ENCODE measurements at places on chromosomes 1 and 21. TPM values are rescaled to one million over a fixed set of nuclear protein-coding genes. Genes with fewer than 3 reads are reported as not detected.

- no peak for DNase-seq
- H3K27ac ChIP-seq: peak overlapping the region; percentile 33
- H3K4me3 ChIP-seq: peak overlapping the region; percentile 65
- no peaks in the 10 kb centered on the region for H3K27me3 ChIP-seq
- peaks cover 28% of the 10 kb centered on the region for H3K4me1 ChIP-seq
- no peaks in the 10 kb centered on the region for H3K36me3 ChIP-seq
These were observed 45.0 kb upstream of the DNAJC6 start for GRCh38 chr1:65264197-65264929.

DNA sequence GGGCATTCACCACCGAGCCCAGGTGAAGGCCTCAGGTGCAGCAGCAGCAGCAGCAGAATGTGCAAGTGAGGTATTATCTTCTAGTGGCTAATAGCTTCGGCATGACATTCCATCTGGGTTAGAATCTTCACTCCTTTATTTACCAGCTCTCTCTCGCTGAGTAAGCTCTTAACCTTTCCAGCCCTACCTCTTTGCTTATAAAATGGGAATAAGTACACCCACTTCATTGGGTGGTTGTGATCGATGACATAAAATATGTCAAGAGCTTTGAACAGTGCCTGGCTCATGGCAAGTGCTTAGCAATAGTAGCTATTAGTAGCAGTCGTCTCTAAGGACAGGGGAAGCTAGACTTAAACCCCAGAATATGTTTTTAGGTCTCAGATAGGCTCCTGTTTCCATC is 149.5 kb downstream of the NOS1AP start:
- H3K27me3 ChIP-seq: no peaks in the 10 kb centered on the region
- H3K36me3 ChIP-seq: no peaks in the 10 kb centered on the region
- DNase-seq: no peak
- no peak overlapping the region for H3K27ac ChIP-seq

DNA sequence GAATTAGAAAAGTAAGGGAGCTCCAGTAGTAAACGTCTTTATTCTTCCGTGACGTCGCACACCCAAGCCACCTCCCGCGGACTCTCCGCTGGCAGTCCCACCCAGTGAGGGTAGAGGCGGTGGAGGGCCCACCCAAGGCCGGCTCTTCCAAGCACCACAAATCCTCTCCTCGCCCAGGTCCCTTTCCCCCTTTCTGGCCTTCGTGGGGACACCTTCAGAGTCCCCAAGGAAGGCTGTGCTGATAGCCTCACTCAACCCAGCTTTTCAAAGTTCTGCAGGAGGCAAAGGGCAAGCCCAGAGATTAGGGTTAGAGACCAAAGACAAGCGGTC is 349 bp upstream of the GPN2 start:
- H3K4me3 ChIP-seq: peak overlapping the region; percentile 86
- H3K36me3 ChIP-seq: peaks cover 27% of the 10 kb centered on the region
- H3K27me3 ChIP-seq: no peaks in the 10 kb centered on the region
- peaks cover 24% of the 10 kb centered on the region for H3K4me1 ChIP-seq
- peak overlapping the region; percentile 97 for H3K27ac ChIP-seq
- DNase-seq: no peak

DNA sequence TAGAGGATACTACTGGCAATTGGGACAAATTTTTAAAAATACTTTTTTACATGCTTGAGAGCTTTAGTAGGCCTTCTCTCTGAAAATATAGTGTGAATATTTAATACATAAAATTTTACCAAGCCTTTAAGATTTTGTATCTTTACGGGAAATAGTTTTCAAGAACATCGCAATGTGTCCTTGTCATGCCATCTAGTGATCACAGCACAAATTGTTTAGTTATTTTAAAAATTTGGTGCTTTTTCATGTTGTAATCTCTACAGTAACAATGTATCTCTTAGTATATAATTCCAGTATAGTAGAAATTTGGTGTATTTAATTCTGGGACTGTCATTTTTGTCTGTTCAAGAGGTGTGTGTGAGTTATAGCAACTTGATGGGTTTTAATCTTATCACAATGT is 6.7 kb downstream of the CDC7 start:
- no peak overlapping the region for H3K27ac ChIP-seq
- DNase-seq: no peak
- H3K4me3 ChIP-seq: no peak overlapping the region
- H3K36me3 ChIP-seq: peaks cover 3% of the 10 kb centered on the region
- H3K4me1 ChIP-seq: peaks cover 9% of the 10 kb centered on the region

DNA sequence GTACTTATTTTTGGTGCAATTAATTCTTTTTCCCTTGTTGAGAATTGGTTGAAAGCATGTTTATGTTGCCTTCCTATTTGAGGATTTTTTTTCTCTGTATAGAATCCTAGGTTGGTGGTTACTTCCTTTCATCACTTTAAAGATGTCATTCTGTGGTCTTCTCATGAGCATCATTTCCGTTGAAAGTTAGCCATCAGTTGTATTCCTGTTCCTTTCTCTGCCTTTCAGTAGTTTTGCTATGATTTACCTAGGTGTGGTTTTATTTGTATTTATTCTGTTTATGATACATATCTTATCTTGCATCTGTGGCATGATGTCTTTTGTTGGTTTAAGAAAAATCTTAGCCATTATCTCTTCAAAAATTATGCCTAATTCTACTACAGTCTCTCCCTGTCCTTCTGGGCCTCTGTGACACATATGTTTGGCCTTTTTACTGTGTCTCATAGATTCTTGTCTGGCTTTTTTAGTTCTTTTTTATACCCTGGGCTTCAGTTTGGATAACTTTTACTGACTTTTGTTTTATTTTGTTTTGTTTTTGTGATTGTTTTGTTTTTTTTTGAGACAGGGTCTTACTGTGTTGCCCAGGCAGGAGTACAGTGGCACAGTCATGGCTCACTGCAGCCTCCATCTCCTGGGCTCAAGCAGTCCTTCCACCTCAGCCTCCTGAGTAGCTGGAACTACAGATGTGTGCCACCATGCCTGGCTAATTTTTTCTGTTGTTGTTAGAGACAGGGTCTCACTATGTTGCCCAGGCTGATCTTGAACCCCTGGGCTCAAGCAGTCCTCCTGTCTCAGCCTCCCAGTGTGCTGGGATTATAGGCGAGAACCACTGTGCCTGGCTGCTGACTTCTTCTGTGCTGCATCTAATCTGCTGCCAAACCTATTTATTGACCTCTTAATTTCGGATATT is 24.1 kb downstream of the PTGFRN start:
- H3K27me3 ChIP-seq: no peaks in the 10 kb centered on the region
- H3K4me3 ChIP-seq: no peak overlapping the region
- H3K36me3 ChIP-seq: peaks cover 10% of the 10 kb centered on the region
- peaks cover 1% of the 10 kb centered on the region for H3K4me1 ChIP-seq

GRCh38 chr1:157132616-157133167 is 5.5 kb downstream of the ETV3 start:
- H3K27ac ChIP-seq: peak overlapping the region; percentile 91
- peaks cover 68% of the 10 kb centered on the region for H3K4me1 ChIP-seq
- no peak for DNase-seq
- H3K4me3 ChIP-seq: no peak overlapping the region
- peaks cover 20% of the 10 kb centered on the region for H3K36me3 ChIP-seq
- H3K27me3 ChIP-seq: no peaks in the 10 kb centered on the region

GRCh38 chr21:30206551-30207251 is 9.2 kb downstream of the CLDN8 start:
- H3K4me3 ChIP-seq: no peak overlapping the region
- H3K4me1 ChIP-seq: peaks cover 3% of the 10 kb centered on the region
- H3K36me3 ChIP-seq: no peaks in the 10 kb centered on the region
- H3K27ac ChIP-seq: no peak overlapping the region

GRCh38 chr21:42684109-42684916 is 30.9 kb downstream of the PDE9A start:
- DNase-seq: no peak
- no peak overlapping the region for H3K4me3 ChIP-seq
- H3K27ac ChIP-seq: no peak overlapping the region
- H3K36me3 ChIP-seq: peaks cover 17% of the 10 kb centered on the region
- H3K4me1 ChIP-seq: peaks cover 13% of the 10 kb centered on the region

GRCh38 chr1:211334986-211335385 is 8.4 kb downstream of the TRAF5 start:
- H3K27ac ChIP-seq: no peak overlapping the region
- DNase-seq: no peak
- no peaks in the 10 kb centered on the region for H3K27me3 ChIP-seq
- H3K36me3 ChIP-seq: no peaks in the 10 kb centered on the region
- no peak overlapping the region for H3K4me3 ChIP-seq
- H3K4me1 ChIP-seq: peaks cover 28% of the 10 kb centered on the region

DNA sequence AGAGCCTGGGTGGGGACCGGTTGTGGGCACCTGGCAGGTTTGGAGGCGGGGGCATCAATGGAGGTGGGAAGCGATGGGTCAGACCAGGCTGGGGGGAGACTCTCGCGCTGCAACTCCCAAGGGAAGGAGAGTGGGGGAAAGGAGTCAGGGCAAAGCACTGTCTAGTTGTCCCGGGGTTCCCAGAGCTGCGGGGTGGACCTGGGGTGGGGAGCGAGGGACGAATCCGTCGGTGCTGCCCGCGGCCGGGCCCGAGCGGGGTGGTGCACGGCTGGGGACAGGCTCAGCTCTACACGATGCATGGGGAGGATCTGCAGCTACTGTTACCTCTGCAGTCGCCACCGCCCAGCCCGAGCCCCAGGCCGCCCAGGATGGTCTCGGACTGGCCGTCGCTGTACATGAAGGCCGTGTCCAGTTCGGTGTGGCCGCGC is 427 bp downstream of the AKR7A2 start:
- peaks cover 20% of the 10 kb centered on the region for H3K4me1 ChIP-seq
- H3K4me3 ChIP-seq: peak overlapping the region; percentile 81
- peak overlapping the region; percentile 76 for H3K27ac ChIP-seq
- no peaks in the 10 kb centered on the region for H3K27me3 ChIP-seq
- no peak for DNase-seq

GRCh38 chr1:21867451-21867996 is 55.5 kb downstream of the LDLRAD2 start:
- H3K4me1 ChIP-seq: peaks cover 4% of the 10 kb centered on the region
- H3K4me3 ChIP-seq: no peak overlapping the region
- no peak overlapping the region for H3K27ac ChIP-seq
- no peaks in the 10 kb centered on the region for H3K27me3 ChIP-seq
- DNase-seq: no peak
- H3K36me3 ChIP-seq: peaks cover 21% of the 10 kb centered on the region

GRCh38 chr1:108665067-108665466 is 4.2 kb upstream of the HENMT1 start:
- no peaks in the 10 kb centered on the region for H3K36me3 ChIP-seq
- peaks cover 12% of the 10 kb centered on the region for H3K4me1 ChIP-seq
- no peak for DNase-seq

GRCh38 chr1:53982034-53982762 is 35.8 kb downstream of the LDLRAD1 start:
- peak overlapping the region; percentile 92 for H3K27ac ChIP-seq
- peaks cover 19% of the 10 kb centered on the region for H3K4me1 ChIP-seq
- H3K27me3 ChIP-seq: no peaks in the 10 kb centered on the region
- DNase-seq: no peak
- peak overlapping the region; percentile 58 for H3K4me3 ChIP-seq
- H3K36me3 ChIP-seq: no peaks in the 10 kb centered on the region

GRCh38 chr1:193103759-193104501 is 1.3 kb downstream of the GLRX2 start:
- H3K4me1 ChIP-seq: peaks cover 17% of the 10 kb centered on the region
- DNase-seq: no peak
- H3K4me3 ChIP-seq: peak overlapping the region; percentile 85
- no peaks in the 10 kb centered on the region for H3K27me3 ChIP-seq
- H3K27ac ChIP-seq: peak overlapping the region; percentile 85

GRCh38 chr1:5393603-5394002 is 598.6 kb downstream of the NPHP4 start:
- no peaks in the 10 kb centered on the region for H3K4me1 ChIP-seq
- no peak overlapping the region for H3K4me3 ChIP-seq
- no peak for DNase-seq
- peaks cover 45% of the 10 kb centered on the region for H3K27me3 ChIP-seq
- H3K36me3 ChIP-seq: no peaks in the 10 kb centered on the region

DNA sequence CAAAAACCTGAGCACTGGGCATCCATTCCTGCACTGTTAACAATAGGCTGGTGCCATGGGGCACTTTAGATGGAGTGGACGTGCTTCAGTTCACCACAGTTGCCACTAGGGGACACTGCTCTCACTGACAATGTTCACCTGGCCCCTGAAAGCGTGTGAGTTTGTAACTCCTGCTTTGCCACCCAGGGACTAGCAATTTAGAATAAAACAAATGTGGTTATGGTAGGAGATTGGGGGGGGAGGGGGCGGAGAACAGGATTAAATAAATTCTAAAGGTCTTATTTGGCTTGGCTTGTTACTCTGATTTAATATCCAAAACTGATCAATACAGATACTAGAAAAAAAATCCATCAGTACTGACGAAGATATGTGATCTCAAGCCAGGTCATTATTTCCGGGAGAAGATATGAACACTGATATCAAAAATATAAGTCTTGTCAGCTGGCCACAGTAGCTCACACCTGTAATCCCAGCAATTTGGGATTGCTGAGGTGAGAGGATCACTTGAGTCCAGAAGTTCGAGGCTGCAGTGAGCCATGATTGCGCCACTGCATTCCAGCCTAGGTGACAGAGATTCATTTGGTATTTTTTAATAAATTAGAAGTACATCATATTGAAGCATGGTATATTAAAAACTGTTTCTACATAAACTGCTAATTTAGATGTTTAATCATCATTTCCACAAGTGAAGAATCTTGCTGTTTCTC is 23.2 kb downstream of the INTS7 start:
- peaks cover 20% of the 10 kb centered on the region for H3K36me3 ChIP-seq
- H3K27me3 ChIP-seq: no peaks in the 10 kb centered on the region
- DNase-seq: peak; percentile 61

GRCh38 chr1:41882068-41882477 is 36.6 kb downstream of the HIVEP3 start:
- H3K36me3 ChIP-seq: no peaks in the 10 kb centered on the region
- DNase-seq: no peak
- H3K4me1 ChIP-seq: peaks cover 44% of the 10 kb centered on the region
- no peak overlapping the region for H3K4me3 ChIP-seq
- H3K27me3 ChIP-seq: no peaks in the 10 kb centered on the region

DNA sequence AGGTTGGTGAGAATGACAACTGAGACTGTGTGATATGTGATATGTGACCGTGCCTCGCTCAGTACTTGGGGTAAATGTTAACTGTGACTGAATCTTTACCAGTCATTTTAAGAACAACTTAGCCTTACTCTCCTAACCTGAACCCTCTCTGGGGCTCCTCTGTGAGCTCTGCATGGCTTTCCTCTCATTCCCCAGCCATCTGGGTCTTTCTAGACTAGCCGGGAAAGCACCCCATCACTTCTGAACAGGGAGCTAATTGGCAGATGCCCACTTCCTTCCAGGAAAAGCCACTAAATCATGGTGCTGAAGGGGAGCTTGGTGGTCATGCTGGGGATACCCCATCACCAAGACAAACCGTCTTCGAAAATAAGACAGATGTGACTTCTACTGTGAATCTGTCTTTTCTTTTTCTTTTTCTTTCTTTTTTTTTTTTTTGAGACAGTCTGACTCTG is 16.5 kb upstream of the FOXO6 start:
- no peaks in the 10 kb centered on the region for H3K27me3 ChIP-seq
- H3K36me3 ChIP-seq: no peaks in the 10 kb centered on the region
- DNase-seq: peak; percentile 14
- no peaks in the 10 kb centered on the region for H3K4me1 ChIP-seq

GRCh38 chr1:194339471-194339870 is 1153.1 kb upstream of the B3GALT2 start:
- H3K27ac ChIP-seq: no peak overlapping the region
- H3K4me3 ChIP-seq: no peak overlapping the region
- H3K36me3 ChIP-seq: peaks cover 1% of the 10 kb centered on the region
- peaks cover 10% of the 10 kb centered on the region for H3K4me1 ChIP-seq

Gene ZBTB21
- total RNA-seq: 15.5 TPM

Gene EDARADD
- total RNA-seq: 16.6 TPM

Gene SYF2
- total RNA-seq: 36.9 TPM

Gene LMX1A
- total RNA-seq: not detected

Gene ECM1
- 5.0 TPM for total RNA-seq

Gene LDLRAD1
- total RNA-seq: not detected

Gene ZNF691
- total RNA-seq: 14.2 TPM

Gene NEGR1
- 2.4 TPM for total RNA-seq

Gene TMPRSS2
- total RNA-seq: 1.3 TPM

All from mesothelial cell of epicardium (in vitro differentiated cells).